ENCODE measurements at places on chromosomes 3 and 15.

GRCh38 chr3:56915966-56916586 is 114.3 kb upstream of the ARHGEF3 start:
- DNase-seq = no peak

- peak; percentile 53 for DNase-seq
These were observed 61.4 kb downstream of the ZNF609 start for GRCh38 chr15:64521726-64522164.

GRCh38 chr15:90836296-90836871 is 32.0 kb upstream of the FURIN start:
- no peak for DNase-seq

- no peak for DNase-seq
These were observed 812 bp upstream of the SEC62 start for GRCh38 chr3:169965562-169966427.

DNA sequence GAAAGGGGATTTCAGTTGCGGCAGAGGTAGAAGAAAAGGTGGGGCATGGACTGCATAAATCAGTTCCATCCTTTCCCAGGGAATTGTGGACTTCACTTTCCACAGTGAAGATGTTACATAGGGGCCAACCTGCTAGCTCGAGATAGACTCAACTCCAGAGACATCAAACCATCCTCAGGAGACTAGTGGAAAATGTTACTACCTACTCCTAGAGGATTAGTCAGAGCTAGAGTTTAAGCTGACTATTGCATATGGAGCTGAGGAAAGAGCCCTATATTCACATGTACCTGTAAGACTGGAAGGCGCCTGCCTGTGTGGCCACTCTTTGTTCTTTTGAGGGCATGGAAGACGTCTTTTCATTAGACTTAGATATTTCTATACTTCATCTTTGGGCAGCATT is 69.2 kb downstream of the KLHL25 start:
- no peak for DNase-seq

DNA sequence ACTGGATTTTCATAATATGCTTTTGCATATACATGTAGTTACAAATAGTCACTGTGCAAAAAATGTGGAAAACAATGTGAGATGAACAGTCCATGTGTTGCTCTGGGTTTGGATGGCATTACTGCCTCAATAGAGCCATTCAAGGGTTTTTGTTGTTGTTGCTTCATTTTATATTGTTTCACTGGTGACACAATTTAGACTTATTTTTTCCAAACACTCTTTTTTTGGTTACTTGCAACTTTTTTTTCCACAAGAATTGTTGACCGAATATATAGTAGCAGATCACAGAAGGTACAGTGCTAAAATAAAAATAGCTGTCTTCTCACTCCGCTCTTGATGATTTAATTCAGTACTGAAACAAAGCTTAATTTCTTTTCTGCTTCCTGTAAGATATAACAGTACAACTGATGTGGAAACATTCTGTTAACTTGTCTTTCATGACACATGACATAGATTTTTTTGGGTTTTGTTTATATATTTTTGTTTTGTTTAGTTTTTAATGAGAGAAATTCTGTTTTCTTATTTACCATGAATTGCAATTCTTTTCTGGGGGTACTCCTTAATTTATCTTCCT is 618.6 kb downstream of the NAALADL2 start:
- no peak for DNase-seq

- peak; percentile 68 for DNase-seq
These were observed 40.4 kb downstream of the WHAMM start for GRCh38 chr15:82849556-82850512.

DNA sequence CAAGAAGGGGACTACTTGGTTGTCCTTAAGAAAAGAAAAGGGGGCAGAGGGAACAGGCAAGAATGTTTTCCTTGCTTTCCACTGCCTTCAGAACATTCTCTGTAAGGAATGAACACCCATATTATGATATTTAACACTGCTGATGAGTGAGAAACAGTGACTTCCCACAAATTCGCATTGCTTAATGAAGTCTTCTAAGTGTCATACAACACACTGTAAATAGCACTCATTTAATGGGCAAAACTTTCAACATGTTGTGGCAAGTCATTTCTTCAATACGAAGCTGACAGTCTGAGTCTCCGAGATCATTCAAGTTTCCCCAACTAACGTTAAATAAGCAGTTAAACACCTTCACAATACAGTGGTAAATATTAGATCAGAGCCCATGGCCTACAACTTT is 464.4 kb downstream of the SHQ1 start:
- no peak for DNase-seq
